ENCODE measurements at places on chromosomes 6 and 20.

GRCh38 chr6:147297663-147298316, 93.6 kb downstream of the STXBP5 start:
- no peak for DNase-seq

DNA sequence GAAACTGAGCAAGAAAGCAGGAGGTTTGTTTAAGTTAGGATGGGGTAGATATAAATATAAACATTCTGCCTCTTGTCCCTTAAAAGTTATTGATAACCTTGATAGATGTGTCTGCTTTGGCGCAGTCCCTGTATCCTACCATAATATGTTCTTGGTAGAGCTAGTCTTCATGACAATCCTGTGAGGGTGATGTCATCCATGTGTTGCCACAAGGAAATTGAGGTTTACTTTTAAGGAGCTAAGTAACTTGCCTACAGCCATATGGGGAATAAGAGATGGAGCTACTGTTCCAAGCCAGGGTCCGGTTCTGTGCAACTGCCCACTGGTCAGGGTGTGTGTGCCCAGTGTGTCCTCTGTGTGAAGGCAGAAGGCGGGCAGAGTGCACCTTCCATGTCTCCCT, 78.5 kb downstream of the SSR1 start:
- DNase-seq: no peak

DNA sequence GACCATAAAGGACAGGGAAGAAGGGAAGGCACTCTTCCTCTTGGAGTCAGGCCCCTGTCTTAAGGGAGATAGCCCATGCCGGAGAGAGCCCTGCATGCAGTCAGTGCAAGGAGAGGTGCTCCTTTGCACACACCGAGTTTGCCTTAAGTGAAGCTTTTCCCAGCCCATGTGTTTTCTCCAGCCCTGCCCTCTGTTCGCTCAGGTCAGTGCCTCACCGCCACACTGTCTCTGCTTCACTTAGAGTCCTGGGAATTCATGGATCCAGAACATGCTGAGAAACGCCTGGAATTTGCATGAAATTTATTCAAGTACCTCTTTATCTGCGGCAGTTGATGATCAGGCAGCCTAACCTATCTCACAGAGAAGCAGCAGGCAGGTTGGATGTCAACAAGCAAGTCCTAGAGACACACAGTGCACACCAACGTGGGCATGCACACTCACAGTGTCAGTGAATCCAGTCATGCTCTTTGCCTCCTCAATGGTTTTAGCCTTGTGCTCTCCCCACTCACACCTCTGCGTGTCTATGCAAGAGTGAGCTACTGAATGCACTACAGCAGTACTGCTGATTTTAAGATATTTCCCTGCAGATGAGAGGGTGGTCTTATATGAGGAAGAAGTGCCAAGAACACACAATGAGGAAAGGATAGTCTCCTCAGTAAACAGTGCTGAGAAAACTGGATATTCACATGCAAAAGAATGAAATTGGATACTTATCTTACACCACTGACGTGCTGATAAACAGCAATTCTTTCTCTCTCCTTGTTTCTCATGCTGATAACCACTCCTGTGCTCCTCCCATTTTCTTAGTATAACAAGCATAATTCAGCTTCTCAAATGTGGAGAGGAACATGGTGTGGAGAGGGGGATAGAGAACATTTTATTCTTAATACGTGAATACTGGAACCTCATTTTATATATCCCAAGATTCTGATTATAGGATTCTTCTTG, 295.1 kb upstream of the CDYL start:
- no peak for DNase-seq

DNA sequence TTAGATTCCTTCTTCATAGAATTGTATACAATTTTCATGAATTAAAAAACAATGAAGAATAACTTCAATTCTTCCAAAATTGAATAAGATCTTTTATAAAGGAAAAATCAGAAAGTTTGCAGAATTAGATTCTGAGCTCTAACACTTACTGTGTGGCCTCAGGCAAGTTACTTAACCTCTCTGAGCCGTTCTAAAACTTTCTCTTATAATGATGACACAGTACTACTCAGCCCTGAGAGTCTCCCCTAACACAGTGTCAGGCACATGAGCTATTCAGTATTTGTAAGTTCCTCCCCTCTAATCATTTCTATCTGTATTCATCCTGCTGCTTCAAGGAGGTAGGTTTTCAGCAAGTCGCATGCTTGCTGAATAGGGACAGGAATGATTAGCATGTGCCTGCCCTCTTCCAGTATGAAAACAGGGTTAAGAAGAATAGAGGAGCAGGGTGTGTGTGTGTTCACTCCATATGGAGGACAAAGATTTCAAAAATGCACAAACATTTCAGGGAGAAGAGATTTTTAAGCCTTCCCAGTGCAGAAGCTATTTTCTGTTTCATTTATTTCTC, 11.4 kb downstream of the ID4 start:
- DNase-seq: no peak

GRCh38 chr6:148405894-148406293, 63.3 kb downstream of the SASH1 start:
- no peak for DNase-seq
